ENCODE measurements at places on chromosomes 7 and 10.

GRCh38 chr7:57339198-57339944 lies 110.6 kb upstream of the ZNF716 start:
- no peak for DNase-seq

DNA sequence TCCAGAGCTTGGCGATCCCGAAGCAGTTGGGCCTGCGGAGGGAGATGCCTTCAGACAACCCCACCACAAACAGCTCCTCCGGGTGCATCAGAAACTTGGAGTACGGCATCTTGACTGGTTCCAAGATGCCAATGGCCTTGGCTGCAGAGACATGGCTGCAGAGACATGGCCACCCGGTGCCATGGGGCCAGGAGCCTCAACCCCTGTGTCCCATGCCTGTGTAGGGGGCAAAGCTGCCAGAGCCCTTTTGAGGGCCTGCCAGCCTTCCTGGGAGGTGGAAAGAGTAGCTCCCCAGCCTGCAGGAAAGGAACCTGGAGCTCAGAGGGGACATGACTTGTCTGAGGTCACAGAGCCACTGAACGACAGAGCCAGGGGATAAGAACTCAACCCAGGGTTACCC lies 83.5 kb downstream of the RABGEF1 start:
- no peak for DNase-seq

DNA sequence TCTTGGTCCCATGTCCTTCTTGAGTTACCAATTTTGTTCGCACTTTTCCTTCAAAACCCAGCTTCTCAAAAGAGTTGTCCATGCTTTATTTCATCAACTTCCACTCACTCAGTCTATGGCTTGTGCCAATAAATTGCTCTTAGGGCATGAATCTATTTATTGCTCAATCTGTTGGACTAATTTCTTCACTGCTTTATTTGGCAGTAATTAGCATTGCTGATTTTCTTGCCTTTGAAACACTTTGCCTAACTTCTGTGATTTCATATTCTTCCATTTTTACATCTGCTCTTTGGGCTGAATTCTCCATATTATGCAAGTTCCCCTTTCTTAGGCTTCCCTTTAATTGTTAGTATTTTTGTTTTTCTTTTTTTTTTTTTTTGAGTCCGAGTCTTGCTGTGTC lies 16.8 kb downstream of the DLD start:
- no peak for DNase-seq

GRCh38 chr10:85791818-85792532 lies 574.6 kb downstream of the GRID1 start:
- no peak for DNase-seq

- no peak for DNase-seq
These were observed 74.8 kb downstream of the PARD3 start for GRCh38 chr10:34740321-34740720.

GRCh38 chr7:145584401-145584800 lies 532.2 kb upstream of the CNTNAP2 start:
- DNase-seq: no peak

- DNase-seq: no peak
These were observed 191.2 kb upstream of the PRSS1 start for GRCh38 chr7:142557971-142558582.

GRCh38 chr7:36317276-36317675 lies 72.4 kb upstream of the ANLN start:
- no peak for DNase-seq

DNA sequence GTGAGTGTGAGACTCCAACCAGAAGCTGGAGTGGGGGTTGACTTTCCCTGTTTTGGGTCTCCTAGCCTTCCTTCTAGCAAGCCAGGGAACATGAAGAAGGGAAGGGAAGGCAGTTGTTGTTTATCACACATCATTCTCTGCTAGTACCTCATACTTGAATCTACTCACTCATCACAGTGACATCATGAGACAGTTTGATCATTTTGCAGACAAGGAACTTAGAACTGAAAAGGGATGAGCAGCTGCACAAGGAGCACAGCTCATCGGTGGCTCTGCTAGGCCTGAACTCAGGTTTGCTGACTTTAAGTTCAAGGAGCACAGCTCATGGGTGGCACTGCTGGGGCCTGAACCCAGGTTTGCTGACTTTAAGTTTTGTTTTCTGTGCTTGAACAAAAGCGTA lies 19.2 kb downstream of the PRXL2A start:
- no peak for DNase-seq

- DNase-seq: no peak
These were observed 40.8 kb upstream of the CACNB2 start for GRCh38 chr10:18099415-18099814.

- no peak for DNase-seq
These were observed 147.1 kb upstream of the AOAH start for GRCh38 chr7:36871355-36871738.

DNA sequence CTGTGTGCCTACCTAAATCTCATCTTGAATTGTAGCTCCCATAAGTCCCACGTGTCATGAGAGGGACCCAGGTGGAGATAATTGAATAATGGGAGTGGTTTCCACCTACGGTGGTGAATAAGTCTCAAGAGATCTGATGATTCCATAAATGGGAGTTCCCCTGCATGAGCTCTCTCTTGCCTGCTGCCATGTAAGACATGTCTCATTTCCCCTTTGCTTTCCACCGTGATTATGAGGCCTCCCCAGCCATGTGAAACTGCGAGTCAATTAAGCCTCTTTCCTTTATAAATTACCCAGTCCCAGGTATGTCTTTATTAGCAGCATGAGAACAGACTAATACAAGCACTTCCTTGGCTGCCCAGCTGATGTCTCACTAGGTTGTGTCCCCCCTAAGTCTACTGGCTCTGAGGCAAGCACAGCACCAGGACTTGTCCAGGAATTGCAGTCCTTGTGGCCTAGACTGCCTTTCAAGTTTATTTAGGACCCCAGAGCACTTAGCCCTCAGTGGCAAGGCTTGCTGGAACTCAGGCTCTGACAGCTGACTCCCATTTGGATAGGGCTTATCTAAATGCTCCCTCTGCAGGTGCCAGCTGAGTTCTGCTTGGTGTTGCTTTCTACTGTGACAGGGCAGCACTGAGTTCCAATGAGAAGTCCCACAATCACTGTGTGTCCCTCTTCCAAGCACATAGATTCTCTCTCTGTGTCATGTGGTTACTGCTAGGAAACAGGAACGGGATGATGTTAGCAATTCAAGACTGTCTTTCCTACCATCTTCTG lies 59.0 kb upstream of the TAS2R16 start:
- DNase-seq: no peak

- no peak for DNase-seq
These were observed 12.7 kb upstream of the PURB start for GRCh38 chr7:44898039-44898438.

DNA sequence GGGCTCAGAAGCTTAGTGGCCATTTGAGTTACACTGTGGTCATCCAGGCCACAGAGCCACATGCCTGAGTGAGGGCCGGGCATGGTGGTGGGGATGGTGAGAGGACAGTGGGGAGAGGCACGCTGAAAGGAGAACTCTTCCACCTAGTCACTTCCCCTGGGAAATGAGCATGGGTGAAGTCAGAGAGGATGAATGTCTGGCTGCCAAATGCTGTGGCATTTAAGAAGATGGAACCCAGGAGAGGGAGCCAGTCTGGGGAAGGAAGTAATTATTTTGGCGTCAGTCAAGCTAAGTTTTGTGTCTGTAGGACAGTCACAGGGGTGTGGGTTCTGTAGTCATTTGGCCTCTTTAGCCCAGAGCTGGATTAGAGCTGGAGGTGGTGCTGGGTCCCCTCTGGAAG lies 86.0 kb upstream of the PODXL start:
- DNase-seq: no peak

DNA sequence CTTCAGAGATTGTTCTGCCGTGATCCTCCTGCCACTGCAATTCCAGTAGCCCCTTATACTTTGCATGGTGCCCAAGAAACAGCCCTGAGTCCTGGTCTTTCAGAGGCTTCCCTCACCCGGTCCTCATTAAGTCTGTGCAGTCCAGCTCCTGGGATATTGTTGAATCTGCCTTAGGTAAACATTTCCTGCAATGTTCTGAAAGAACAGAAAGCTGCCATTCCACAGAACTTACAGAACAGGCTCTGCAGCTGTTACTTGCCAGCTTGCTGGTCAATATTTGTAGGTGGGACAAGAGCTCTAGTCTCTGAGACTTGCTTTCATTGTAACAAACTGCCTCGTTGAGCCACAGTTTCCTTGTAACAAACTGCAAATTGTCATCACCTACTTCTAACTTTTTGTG lies 115.0 kb upstream of the KIF5B start:
- DNase-seq: peak; percentile 27

GRCh38 chr10:113073549-113074189 lies 123.6 kb downstream of the TCF7L2 start:
- no peak for DNase-seq

GRCh38 chr10:16893664-16894063 lies 76.4 kb upstream of the RSU1 start:
- peak; percentile 39 for DNase-seq

GRCh38 chr7:6491194-6491593 lies 43.4 kb upstream of the DAGLB start:
- no peak for DNase-seq

GRCh38 chr7:55155351-55156117 lies 136.7 kb downstream of the EGFR start:
- peak; percentile 28 for DNase-seq

- DNase-seq: no peak
These were observed 97.9 kb upstream of the IKZF1 start for GRCh38 chr7:50206453-50207250.

DNA sequence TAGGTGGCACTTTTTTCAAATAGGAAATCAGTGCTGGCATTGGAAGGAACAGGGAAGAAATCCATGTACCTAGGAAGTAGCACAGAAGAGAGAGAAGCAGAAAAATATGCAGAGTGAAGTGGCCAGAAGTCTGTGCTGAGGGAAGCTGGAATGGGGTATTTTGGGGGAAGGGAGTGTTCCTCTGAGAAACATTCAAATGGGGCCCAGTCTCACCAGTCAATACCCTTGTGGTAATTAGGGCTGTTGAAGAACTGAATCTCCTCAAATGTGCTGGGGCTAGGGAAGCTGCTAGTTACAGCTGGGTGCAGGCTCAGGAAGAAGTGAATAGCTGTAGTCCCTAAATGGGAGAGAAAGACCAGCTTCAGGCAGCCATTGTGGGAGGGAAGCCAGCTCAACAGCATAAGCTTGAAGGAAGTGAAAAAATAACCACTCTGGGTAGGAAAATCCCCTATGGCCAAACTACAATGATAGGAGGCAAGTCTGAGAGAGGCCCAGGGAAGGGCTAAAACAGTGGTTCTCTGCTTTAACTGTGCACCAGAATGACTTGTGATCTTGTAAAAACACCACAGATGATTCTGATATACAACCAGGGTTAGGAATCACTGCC lies 7.6 kb downstream of the NDST2 start:
- DNase-seq: no peak

DNA sequence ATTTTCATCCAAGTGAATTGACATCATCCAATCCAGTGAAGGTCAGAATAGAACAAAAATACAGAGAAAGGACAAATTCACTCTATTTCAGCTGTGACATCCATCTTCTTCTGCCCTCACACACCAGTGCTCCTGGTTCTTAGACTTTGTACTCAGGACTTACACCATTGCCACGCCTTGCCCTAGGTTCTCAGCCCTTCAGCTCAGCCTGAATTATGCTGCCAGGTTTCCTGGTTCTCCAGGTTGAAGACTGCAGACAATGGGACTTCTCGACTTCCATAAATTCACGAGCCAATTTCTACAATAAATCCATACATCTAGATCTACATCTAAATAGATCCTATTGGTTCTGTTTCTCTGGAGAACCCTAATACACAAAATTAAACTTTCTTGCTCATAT lies 181.2 kb upstream of the KCND2 start:
- no peak for DNase-seq

- peak; percentile 61 for DNase-seq
These were observed 31.7 kb downstream of the PAPOLB start for GRCh38 chr7:4830176-4830575.

DNA sequence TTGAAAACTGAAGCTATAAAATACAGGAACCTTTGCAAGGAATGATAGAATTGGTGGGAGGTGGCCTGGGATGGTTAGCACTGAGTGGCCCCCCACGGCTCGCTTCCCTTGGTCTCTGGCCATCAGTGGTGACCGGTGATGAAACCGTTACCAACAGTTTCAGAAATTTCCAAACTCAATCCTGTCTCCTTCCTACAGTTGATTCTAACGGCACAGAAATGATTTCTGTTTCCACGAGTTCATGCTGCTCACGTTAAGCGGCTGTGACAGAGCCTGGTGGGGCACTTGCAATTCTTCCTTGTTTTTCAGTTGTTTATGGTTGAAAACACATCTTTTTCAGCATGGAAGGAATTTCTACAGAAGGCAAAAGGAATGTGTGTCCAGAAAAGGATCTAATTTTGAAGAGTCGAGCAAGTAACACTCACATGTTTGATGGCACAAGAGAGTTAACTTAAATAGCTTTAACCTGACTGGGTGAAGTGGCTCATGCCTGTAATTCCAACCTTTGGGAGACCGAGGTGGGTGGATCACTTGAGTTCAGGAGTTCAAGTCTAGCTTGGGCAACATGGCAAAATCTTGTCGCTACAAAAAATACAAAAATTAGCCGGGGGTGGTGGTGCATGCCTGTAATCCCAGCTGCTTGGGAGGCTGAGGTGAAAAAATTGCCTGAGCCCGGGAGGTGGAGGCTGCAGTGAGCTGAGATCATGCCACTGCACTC lies 100.1 kb downstream of the DNAJB6 start:
- DNase-seq: no peak

- no peak for DNase-seq
These were observed 21.9 kb downstream of the PSAP start for GRCh38 chr10:71829171-71829570.

GRCh38 chr7:29044554-29044953 lies 86.4 kb upstream of the TRIL start:
- DNase-seq: no peak

GRCh38 chr10:54496852-54497251 lies 304.2 kb downstream of the PCDH15 start:
- no peak for DNase-seq

DNA sequence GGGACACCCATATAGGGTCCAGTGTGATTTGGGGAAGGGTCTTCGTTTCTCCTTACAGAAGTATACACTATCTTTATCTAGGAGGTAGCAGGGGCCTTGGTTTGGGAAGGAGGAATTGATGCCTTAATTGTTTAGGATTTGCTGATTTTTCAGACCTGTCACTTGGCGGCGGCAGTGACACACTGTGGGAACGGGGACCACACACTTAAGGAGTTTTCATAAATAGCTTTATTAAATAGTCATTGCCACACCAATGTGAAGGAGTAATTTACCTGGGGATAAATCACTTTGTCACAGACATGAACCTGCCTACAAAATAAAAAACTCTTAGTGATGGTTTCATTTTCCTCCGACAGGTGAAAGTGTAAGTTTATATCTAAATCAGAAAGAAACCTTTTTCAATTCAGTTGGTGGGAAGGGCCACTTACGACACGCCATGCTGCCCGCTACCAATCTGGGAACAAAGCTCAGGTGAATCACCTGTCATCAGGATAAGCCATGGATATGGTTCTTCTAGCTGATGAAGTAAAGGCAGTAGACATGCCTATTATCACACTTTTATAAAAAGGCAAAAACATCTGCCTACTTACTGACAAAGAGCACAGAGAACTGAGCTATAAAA lies 12.3 kb upstream of the ENO4 start:
- DNase-seq: no peak

Data from NCI-H2029 (cell line).